Activated gamma-delta T cell treated with Interleukin-2 at 50 U/mL for 16 hours (primary cell): ENCODE measurements at places on chromosomes 5 and 9.

GRCh38 chr5:53191548-53192165 lies 82.1 kb upstream of the MOCS2 start:
- no peak for DNase-seq

DNA sequence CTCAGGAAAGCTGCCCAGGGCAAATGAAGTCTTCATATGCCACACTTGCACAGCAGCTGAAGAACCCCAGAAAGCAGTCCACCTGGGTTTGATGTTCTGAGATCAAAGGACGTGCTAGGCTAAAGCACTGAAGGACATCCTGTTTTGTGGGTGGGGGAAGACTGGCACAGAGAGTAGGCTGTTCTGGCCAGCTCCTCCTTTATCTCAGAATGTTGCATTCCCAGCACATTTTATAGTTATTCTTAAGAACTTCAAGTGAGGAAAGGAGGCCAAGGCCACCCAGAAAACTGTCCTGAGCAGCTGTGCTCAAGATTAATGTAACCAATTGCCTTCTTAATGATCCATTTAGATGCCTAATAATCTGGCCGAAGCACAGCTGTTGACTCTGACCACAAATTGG lies 10.9 kb downstream of the SHOC1 start:
- no peak for DNase-seq

DNA sequence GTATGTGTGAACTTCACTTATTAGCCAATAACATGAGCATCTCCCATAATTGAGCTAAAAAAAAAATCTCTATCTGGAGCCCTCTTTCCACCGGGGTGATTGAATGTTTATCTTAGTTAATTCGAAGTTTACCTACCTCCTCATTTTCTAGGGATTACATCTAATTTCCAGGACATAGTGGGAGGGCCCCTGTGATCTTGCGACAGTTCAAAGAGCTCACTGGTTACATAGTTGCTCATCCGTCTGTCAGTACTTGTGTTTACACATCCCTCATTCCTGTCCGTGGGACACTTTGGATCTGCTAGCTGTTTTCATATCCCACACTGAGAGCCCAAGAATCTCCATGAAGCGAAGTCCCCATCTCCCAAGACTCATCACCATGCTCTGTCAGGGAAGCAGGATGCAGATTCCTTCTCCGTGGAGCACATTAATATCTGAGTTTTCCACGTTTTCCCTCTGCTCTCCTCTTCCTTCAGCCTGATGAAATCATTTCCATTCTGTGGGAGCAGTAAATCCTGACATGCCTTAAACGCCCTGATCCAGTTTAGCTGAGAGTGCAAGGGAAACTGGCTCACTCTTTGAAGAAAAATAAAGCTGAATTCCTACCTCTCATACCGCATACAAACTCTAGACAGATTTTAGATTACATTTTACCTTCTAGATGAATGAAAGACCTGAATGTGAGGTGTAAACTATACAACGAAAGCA lies 10.2 kb upstream of the SFXN1 start:
- no peak for DNase-seq

- DNase-seq, result no peak
Measured at GRCh38 chr9:15735083-15735857, 182.4 kb downstream of the CCDC171 start.

DNA sequence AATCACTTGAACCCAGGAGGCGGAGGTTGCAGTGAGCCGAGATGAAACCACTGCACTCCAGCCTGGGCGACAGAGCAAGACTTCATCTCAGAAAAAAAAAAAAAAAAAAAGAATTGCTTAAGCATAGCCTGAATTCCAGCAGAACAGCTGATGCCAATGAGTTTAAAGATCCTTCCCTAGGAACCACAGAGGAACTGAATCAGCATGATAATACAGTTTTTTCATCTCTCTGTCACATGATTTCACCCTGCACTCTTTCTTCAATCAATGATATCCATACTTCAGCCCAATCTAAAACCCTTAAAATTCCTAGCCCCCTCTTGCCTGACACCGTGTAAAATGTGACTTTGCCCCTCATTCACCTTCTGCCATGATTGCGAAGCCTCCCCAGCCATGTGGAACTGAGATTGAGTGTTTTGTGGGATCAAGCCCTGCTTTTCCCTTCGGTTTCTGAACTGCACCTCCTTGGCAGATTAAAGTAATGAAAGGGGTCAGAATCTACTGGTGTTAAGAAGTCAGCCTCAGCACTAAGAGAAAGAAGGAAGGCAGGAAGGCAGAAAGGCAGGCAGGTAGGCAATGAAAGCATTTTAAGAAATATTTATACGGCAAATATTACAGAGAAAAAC lies 20.9 kb upstream of the DMXL1 start:
- no peak for DNase-seq

DNA sequence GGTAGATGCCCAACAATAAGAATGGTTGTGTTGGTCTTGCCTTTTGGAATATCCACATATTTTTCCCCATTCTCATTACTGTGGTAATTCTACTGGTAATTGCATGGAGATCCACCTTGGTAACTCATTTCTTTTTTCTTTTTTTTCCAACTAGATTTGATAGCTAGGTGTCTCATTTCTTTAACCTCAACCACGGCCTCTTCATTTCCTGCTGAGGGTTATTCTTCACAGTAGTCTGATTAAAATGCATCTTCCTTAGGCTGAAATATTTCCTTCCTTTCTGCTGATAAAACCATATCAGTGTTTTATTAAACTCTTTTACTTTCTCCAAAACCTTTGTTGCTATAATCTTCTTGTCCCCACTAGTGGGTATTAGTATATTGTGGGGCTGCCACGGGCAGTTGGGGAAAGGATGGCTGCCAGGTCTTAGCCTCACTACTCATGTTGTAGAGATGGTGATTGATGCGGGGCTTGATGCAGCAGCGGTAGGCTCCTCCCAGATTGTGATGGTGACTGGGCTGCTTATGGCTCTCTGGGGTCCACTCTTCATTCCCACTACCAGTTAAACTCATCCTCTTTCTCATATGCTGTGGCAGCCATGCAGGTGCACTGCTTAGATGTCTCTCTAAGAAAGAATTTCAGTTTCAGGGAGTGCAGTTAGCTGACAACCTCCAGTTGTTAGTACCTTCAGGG lies 35.9 kb downstream of the KIF2A start:
- no peak for DNase-seq

DNA sequence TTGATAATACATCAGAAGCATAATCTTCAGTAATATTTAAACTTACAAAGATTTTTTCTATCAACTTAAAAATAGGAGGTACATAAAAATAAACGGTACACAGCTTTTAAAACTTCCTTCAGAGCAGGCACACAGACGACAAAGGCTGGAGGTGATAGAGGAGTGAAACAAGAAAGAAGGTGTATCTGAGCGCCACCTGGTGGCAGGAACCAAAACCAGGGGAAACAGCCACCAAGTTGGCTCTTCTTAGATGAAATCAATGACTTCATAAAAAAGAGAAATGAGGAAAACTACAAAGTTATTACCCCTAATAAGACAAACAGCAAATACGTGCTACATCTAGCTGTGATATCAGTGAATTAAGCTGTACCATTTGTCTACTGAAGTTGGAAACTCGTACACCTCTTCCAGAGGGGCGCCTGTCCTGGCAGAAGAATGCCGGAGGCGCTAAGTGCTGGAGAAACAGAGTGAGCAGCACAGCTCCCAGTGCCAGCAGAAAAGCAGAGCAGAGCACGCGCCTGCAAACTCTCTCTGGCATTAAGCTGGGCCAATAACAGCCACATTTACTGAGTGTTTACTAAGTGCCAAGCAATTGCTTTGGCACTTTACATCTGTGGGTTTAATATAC lies 85.9 kb downstream of the SETX start:
- peak; percentile 67 for DNase-seq

DNA sequence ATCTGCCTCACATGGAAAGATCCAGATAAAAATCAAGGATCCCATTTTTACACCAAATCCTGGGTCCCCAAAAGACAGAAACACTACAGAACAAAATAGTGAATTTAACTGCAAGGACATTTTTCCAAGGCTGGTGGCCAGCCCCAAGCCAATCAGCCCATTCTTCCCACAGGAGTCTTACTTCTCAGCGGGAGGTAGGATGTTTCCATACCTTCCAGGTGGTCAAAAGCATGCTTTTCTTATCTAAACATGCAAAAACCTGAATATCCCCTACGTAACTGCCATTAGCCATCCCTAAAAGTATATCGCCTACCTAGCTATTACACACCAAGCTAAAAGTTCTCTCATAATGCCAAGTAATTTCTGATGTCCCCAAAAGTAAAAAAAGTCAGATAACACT lies 20.6 kb downstream of the TMEM161B start:
- DNase-seq, result no peak

- DNase-seq, result no peak
Measured at GRCh38 chr5:81909677-81910076, 62.1 kb upstream of the ATG10 start.

GRCh38 chr5:157535042-157535865 lies 40.3 kb downstream of the ADAM19 start:
- DNase-seq, result no peak

DNA sequence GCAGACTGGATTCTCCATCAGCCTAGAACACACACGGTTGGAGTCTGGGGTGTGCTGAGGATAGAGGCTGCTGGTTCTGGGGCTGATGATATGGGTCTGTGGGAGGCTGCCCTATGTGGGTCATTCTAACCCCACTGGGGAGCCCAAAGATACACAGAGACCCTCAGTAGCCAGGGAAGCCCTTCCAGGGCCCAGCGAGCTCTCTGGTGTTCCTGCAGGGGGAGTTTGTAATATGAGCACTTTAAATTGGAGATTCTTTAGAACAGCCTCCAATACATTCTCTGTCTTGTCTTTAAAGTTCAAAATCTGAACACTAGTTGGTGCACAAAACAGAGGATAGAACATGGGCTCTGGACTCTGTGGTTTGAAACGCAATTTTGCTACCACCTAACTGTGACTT lies 2.4 kb downstream of the ACTL7A start:
- DNase-seq, result no peak

- no peak for DNase-seq
Measured at GRCh38 chr9:15253197-15253596, 53.8 kb downstream of the TTC39B start.

DNA sequence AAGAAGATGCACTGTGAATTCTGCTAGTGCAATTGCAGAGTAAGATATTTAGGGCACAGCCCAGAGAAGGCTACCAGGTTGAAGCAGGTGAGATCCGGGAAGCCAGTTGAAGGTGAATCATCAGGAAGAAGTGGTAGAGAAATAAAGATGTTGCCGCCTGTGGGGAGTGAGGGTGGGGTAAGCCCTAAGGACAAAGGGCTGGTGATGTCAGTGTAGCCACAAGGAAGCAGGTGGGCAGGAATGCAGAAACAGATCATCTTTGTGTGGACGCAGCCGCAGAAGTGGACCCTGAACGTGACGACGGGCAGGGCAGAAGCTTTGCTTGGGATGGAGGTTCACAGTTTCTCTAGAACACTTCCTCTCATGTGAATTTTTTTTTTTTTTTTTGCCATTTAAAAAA lies 164.2 kb downstream of the ACTL7B start:
- no peak for DNase-seq

- DNase-seq, result no peak
Measured at GRCh38 chr9:112620388-112620787, 97.5 kb downstream of the INIP start.

DNA sequence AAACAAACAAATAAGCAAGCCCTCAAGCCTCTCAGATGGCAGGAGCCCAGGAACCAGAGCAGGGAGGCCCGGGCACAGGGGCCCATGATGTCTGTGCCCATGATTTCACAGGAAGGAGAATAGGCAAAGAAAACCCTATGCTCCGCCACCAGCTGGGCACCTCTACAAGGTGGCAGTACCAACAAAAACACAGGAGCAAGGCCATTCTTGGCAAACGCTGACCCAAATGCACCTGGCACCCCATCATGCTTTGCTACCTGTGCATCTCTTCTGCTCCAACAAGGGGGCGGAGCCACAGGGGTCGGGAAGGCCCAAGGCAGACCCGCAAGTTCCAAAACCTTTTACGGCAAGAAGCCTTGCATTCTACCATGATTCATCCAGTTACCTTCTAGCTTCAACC lies 3.1 kb downstream of the BRD3 start:
- no peak for DNase-seq

- DNase-seq, result no peak
Measured at GRCh38 chr5:43296835-43297234, 16.4 kb downstream of the HMGCS1 start.

DNA sequence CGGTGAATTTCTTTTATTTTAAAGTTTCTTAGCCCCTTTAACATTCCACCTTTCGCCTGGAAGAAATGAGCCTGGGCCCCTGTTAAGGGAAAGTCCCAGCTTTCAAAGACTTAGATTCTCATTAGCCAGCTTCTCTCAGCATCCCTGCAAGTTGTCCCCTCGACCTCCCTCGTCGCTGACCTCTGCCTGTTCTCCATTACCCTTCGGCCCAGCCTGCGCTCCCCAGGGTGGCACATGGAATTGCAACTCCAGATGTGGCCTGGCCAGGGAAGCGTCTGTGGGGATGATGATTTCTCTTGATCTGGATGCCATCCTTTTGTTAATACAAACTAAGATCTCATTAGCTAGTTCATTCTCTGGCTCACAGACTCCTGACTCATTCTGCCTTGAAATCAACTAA lies 43.4 kb upstream of the FANCC start:
- no peak for DNase-seq

DNA sequence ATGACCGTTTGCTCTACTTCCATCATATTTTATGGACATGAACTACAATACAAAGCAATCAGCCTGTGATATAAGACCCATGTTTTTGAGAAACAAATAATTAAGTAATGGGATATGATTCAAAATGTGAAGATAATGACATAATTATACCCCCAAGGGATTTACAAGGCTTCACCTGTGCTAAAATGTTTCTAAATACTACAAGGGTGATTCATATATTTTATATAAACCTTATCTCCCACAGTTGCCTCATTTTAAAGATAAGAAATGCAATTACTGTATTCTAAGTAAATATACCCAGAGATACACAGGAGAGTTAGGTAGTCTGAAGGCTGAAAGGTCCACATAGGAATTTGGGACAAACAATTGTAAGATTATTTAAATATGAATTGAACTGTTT lies 662.0 kb upstream of the CHD1 start:
- no peak for DNase-seq

- DNase-seq, result no peak
Measured at GRCh38 chr5:176420972-176421544, 4.7 kb upstream of the CLTB start.

GRCh38 chr5:160159991-160160792 lies 40.9 kb upstream of the PWWP2A start:
- DNase-seq, result no peak

- DNase-seq, result no peak
Measured at GRCh38 chr9:127209948-127210640, 54.5 kb upstream of the GARNL3 start.

- DNase-seq, result no peak
Measured at GRCh38 chr5:4044881-4045280, 449.2 kb downstream of the IRX1 start.

DNA sequence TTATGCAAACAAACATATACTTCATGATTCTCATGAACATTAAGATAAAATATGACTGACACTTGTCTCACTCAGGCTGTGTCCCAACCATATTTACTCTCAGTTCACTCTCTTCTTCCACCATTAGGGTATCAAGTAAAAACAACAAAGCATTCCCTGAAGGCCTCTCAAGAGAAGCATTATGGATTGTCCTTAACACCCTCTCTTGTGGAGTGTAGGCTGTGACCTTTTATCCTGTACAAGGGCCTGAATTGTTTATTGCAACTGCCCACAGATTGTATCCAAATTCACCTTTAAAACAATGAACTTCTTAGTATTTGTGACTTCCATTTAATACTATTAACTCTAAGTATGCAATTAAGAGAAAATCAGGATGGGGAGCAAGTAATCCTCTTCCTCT lies 78.1 kb downstream of the RICTOR start:
- DNase-seq, result no peak
